ENCODE measurements at places on chromosomes 7 and 10. TPM values are rescaled to one million over a fixed set of nuclear protein-coding genes. Genes with fewer than 3 reads are reported as not detected.

DNA sequence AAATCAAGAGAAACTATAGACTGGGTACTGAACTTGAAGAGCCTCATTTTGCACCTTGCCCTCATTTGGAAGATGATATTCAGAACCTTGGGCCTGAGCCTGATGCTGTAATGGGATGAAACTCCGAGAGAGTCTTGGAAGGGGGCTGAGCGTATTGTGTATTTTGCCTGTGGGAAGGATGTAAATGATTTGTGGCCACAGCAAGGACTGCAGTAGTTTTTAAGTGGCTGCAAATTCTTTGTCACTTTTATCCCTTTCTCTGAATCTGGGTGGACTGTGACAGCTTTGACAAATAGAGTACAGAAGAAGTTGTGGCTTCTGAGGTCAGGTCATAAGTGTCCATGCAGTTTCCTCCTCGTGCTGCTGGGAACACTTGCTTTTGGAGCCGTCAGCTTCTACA is 221.2 kb downstream of the ADRA2A start:
- DNase-seq: no peak

NUTM2A gene
- polyA plus RNA-seq: 4.9 TPM

- DNase-seq: no peak
These were observed 1.0 kb downstream of the CYP51A1 start for GRCh38 chr7:92133133-92133736.

FGL2 gene
- 103 TPM for polyA plus RNA-seq

- no peak for DNase-seq
These were observed 3.2 kb upstream of the CLDN4 start for GRCh38 chr7:73827567-73828106.

DNA sequence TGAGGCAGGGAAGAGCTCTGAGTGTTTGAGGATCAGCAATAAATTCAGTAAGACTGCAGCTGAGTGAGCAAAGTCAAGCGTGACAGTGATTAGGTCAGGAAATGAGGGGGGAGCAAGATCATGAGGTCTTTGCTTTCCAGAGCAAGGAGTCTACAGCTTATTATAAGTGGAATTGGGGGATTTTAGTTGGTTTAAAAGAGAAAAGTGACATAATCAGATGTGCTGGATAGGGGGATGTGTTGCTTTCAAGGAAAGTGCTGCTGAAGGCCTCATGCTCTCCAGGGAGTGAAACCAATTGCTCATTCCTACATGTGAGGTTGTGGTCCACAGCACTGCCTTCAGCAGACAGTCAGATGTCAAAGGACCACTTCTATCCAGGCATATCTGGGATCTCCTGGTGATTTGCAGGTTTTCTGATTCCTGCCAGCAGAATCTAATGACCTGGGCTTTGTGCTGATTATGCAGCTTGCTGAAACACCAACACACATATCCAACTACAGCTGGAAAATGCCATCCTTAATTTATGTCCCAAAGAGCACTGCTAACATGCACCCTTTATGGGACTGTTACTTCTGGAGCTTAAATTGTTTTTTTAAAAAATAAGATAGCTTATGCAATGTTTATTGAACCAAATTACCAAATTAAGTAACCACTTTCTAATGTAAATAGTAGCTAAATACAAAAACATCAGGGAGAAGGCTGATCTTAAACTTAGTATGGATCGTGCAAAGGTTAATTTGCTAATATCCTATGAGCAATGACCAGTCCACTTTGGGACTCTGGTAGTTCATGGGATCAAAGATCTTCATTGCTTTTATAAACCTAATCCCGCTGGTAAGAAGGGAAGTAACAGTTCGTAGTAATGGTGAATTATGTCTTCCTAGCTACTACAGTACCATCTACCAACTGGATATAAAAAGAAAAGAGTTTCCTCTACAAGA is 607.6 kb downstream of the KCNMA1 start:
- peak; percentile 50 for DNase-seq

FBH1 gene
- polyA plus RNA-seq: 66.9 TPM

- no peak for DNase-seq
These were observed 18.3 kb upstream of the MKI67 start for GRCh38 chr10:128144547-128144946.

DNA sequence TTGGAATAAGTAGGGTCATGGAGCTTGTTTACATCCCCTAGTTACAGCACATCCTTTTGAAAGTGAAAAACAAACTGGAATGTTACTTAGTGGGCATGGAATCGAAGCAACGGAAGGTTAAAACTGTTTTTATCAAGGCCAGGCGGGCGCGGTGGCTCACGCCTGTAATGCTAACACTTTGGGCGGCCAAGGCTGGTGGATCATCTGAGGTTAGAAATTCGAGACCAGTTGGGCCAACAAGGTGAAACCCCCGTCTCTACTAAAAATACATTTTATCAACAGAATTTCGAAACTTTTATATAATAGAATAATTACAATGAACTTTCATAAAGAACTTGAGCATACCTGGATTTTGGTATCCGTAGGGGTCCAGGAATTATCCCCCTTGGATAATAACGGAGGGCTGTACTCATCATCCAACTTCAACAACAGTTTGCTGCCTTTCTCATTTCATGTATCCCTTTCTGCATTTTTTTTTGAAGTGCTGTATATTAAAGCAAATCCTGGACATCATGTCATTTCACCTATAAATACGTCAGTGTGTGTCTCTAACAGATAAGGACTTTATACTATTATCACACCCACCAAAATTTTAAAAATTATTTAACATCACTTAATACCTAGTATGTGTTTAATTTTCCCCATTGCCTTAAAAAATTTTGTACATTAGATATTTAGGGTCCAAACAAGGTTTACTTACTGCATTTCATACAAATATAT is 1.3 kb upstream of the TMED4 start:
- DNase-seq: no peak

DNA sequence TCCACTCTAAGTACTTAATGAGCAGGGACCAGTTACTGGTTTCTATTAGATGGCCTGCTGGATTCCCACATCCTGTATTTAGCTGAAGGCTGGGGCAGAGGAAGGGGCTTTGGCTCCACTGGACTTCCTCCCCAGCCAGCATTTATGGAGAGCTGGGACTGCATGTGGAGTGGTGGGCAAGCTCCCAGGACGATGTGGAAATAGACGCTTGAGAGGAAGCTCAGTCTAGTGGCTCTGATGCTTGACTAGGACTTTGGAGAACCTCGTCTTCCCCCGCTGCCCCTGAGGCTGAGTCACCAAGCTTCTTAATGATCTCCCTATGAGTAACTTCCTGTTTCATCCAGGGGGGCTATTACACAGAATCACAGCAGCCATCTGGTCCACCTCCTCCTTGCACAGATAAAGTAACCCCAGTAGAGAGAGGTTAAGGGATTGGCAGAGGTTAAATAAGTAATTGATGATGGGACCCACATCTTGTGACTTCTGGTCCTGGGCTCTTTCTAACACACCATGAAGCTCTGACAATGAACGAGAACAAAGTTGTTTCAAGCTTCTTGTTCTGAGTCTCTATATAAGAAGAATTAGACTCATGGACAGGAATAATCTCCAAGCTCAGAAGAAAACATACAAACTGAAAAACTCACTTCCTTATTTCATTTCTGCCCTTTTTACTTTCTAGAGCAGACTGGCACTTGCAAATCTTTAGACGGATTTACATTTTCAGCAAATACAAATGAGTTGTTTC is 126.2 kb downstream of the PRPF18 start:
- DNase-seq: no peak

GRCh38 chr7:2651847-2652735 is 20.3 kb downstream of the TTYH3 start:
- DNase-seq: no peak

GRCh38 chr7:112726076-112726475 is 64.1 kb downstream of the TMEM168 start:
- DNase-seq: no peak

DNA sequence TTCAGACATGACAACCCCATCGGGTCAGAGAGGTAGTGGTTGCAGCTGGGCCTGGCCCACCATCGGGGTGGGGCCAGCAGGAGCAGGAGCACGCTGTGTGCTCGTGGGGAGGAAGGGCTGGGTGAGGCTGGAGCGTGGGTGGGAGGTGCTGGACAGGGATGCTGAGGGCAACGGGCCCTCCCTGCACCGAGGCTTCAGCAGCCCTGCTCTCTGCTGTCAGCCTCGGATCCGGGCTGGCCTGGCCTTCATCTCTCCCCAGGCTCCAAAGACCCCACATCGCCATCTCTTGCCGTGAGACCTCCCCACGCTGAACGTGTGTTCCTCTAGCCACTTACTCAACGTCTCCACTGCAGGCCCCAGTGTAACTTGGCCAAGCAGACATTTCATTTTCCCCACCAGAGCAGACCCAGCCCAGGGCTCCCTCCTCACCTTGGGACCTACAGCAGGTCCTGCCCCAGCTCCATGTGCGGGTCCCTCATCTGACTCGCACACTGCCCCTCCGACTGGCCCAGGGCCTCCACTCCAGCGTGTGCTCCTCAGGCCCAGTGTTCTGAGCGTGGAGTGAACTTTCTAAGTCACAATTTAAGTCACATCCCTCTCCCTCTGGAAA is 462.4 kb downstream of the DNAJB6 start:
- DNase-seq: no peak

DNA sequence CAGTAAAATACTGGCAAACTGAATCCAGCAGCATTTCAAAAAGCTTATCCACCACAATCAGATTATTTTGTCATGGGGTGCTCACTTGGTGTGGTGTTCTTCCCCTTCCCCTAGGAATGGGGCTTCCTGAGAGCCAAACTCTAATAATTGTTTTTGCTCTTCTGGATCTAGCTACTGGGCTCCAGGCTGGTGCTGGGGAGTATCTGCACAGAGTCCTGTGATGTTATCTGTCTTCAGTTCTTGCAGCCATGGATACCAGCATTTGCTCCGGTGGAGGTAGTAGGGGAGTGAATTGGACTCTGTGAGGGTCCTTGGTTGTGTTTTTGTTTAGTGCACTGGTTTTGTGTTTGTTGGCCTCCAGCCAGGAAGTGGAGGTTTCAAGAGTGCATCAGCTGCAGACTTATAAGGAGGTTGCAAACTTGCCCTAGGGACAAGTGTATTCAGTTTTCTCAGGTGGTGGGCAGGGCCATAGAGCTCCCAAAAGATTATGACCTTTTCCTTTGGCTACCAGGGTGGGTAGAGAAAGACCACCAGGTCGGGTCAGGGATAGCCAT is 308.5 kb upstream of the MAGI2 start:
- no peak for DNase-seq

SPAM1 gene
- not detected for polyA plus RNA-seq

- DNase-seq: no peak
These were observed 69.8 kb downstream of the LSMEM1 start for GRCh38 chr7:112550468-112551060.

- no peak for DNase-seq
These were observed 25.1 kb upstream of the NDST2 start for GRCh38 chr10:73836427-73836980.

SLC29A4 gene
- 29.6 TPM for polyA plus RNA-seq

- no peak for DNase-seq
These were observed 199.6 kb upstream of the SEMA3D start for GRCh38 chr7:85386460-85386859.

DNA sequence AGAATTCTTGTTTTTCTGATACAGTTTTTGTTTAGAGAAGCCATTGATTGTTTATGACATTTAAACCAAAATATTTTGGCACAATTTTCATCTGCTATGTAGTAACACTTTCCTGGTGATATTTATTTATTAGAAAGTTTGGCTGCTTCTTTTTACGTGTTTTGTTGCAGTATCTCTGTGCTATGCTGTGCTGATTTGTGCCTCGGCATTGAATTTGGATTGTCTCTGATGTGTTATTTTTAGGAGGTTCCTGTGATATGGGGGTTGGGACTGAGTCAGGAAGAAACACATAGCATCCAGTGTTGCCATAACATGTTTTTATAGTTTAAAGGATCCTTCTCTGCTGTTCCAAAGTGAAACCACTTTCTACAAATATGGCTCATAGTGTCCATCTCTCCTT is 1197.7 kb upstream of the LRRN3 start:
- DNase-seq: no peak

DNA sequence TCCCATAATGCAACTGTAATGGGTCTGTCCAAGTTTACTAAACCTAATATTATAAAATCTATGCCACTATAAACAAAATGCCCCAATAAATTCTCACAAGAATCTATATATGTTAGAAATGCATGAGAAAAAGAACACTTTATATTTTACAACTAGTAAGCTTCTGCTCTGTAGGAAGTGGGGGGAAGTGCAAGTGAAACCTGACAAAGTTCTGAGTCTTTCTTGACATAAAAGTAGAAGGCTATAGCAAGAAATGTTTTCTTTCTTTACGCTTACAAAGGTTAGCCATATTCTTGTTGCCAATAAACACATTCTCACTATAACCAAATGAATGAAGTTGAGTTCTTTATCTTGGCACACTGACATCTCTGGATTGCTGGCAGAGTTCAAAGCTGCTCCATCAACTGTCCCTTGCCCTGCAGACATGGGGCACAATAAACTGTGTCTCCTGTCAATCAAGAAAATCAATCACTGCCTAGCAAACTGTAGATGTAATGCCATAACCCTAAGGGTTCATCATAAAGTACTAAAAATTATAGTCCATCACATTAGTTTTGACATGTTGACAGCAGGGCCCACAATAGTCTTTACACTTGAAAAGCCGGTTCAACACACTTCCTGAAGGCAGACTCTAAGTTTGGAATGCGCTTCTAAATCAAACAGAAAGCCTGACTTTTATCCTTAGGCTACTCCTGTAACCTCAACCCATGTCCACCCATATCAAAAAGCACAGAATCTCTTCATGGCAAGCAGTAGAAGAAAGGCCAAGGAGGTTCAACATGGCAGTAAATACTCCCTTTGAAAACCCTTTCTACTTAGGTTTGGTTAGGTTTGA is 58.6 kb downstream of the TPK1 start:
- no peak for DNase-seq

CYP2C8 gene
- polyA plus RNA-seq: 2.1 TPM

DNA sequence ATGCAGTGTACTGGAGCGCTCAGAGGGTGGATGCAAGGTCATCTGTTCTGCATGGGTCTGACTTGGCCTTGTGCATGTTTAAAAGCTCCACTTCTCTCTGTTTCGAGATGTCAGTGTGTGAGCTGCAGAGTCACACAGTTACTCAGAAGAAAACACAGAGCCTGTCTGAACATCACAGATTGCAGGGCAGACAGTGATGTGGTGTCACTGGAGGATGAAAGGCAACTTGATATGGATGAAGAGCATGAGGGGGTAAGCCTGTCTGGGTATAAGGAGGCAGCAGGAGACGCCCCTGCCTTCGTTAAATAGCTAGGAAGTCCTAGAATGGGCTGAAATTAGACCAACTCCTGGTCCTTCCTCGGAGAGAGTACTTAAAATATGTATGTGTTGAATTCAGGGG is 67.5 kb upstream of the LRRC18 start:
- no peak for DNase-seq

GRCh38 chr7:130667593-130668257 is 823 bp downstream of the COPG2 start:
- DNase-seq: no peak

GRCh38 chr10:78203915-78204818 is 170.5 kb downstream of the RPS24 start:
- no peak for DNase-seq

DNA sequence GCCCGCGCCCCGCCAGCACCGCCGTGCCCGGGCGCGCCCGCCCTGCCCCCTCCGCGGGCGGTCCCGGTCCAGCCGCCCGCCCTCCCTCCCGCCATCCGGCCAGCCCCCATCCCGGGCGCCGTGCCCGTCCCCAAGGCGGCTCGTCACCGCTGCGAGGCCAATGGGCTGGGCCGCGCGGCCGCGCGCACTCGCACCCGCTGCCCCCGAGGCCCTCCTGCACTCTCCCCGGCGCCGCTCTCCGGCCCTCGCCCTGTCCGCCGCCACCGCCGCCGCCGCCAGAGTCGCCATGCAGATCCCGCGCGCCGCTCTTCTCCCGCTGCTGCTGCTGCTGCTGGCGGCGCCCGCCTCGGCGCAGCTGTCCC is at the start of gene HTRA1:
TSS of gene HTRA1 (plus strand) at position 187 of the 362 bp plus-strand sequence. CDS start at position 287, 100 bp downstream.
- DNase-seq: no peak

STAG3 gene
- polyA plus RNA-seq: 13.9 TPM

TMEM178B gene
- polyA plus RNA-seq: 0.56 TPM

MDH2 gene
- 211 TPM for polyA plus RNA-seq
